Neural progenitor cell (in vitro differentiated cells): ENCODE measurements at places on chromosomes 5 and 9. TPM values are rescaled to one million over a fixed set of nuclear protein-coding genes. Genes with fewer than 3 reads are reported as not detected.

The ENC1 gene
- total RNA-seq = 73.8 and 146 TPM in 2 replicates

The SPINK1 gene
- not detected in 2 replicates for total RNA-seq

The C5orf63 gene
- 0.09 and 1.5 TPM in 2 replicates for total RNA-seq

The NKD2 gene
- 1.3 and 3.2 TPM in 2 replicates for total RNA-seq

The PCDHB2 gene
- total RNA-seq = 34.2 and 48.4 TPM in 2 replicates

The FRMD3 gene
- total RNA-seq = 1.8 and 1.9 TPM in 2 replicates

The IFNB1 gene
- not detected in 2 replicates for total RNA-seq

The GCNT4 gene
- total RNA-seq = 0.17 and 0.25 TPM in 2 replicates

The RNF183 gene
- total RNA-seq = 0.09 and 0.28 TPM in 2 replicates

The PCDHGB3 gene
- 0.74 and 0.95 TPM in 2 replicates for total RNA-seq

The IFNA2 gene
- total RNA-seq = not detected in 2 replicates

The LHX3 gene
- not detected in 2 replicates for total RNA-seq

The IL9 gene
- not detected in 2 replicates for total RNA-seq

The EIF4E1B gene
- total RNA-seq = 0.06 and 0.68 TPM in 2 replicates

The MYOT gene
- not detected in 2 replicates for total RNA-seq

The ZNF622 gene
- 14.6 and 21.8 TPM in 2 replicates for total RNA-seq

The LRRC26 gene
- total RNA-seq = 0.59 TPM in 1 of 2 replicates, not detected in the other

The DCANP1 gene
- total RNA-seq = not detected in 2 replicates

The WNK2 gene
- total RNA-seq = 6.2 and 16.7 TPM in 2 replicates

The SPINK4 gene
- not detected in 2 replicates for total RNA-seq

The NOTCH1 gene
- total RNA-seq = 11.7 and 32.4 TPM in 2 replicates

The ZNF608 gene
- 168 and 213 TPM in 2 replicates for total RNA-seq

The SLC6A3 gene
- 0.19 and 0.32 TPM in 2 replicates for total RNA-seq

The IER5L gene
- 12.2 and 32.7 TPM in 2 replicates for total RNA-seq

The HTR4 gene
- 0.06 TPM in 1 of 2 replicates, not detected in the other for total RNA-seq

The DELE1 gene
- 47.7 and 86.5 TPM in 2 replicates for total RNA-seq

The FANCG gene
- 89.4 and 97.1 TPM in 2 replicates for total RNA-seq

The SEMA6A gene
- 75.3 and 86.4 TPM in 2 replicates for total RNA-seq

The ACER2 gene
- total RNA-seq = 5.6 and 8.1 TPM in 2 replicates

The SLC12A2 gene
- 15.6 and 24.6 TPM in 2 replicates for total RNA-seq

The ODF2 gene
- 40.6 and 49.4 TPM in 2 replicates for total RNA-seq

The FLT4 gene
- total RNA-seq = 2.3 and 13.9 TPM in 2 replicates

The OLFM1 gene
- 4.0 and 6.6 TPM in 2 replicates for total RNA-seq

The DNAJC18 gene
- total RNA-seq = 13.7 and 21.7 TPM in 2 replicates

The IL33 gene
- total RNA-seq = not detected in 2 replicates

The C7 gene
- total RNA-seq = not detected in 2 replicates

The RECK gene
- total RNA-seq = 11.0 and 12.2 TPM in 2 replicates

The FOXD4L4 gene
- 0.15 TPM in 1 of 2 replicates, not detected in the other for total RNA-seq

The TGFBI gene
- 9.5 and 16.4 TPM in 2 replicates for total RNA-seq

The ASS1 gene
- 22.5 and 28.9 TPM in 2 replicates for total RNA-seq

The PRRC1 gene
- 51.7 and 58.9 TPM in 2 replicates for total RNA-seq

The UBTD2 gene
- total RNA-seq = 62.5 and 92.9 TPM in 2 replicates

The AQP7 gene
- 0.25 TPM in 1 of 2 replicates, not detected in the other for total RNA-seq

The IFNA21 gene
- total RNA-seq = not detected in 2 replicates

The RALGPS1 gene
- total RNA-seq = 21.3 and 30.7 TPM in 2 replicates

The REEP2 gene
- 17.4 and 56.3 TPM in 2 replicates for total RNA-seq

The BTNL3 gene
- 0.34 TPM in 1 of 2 replicates, not detected in the other for total RNA-seq

The HAND1 gene
- not detected in 2 replicates for total RNA-seq
